Activated naive CD4-positive, alpha-beta T cell treated with anti-CD3 and anti-CD28 coated beads, Interleukin-2, amount 50 U/mL, for 16 hours (primary cell): ENCODE measurements at places on chromosomes 4 and X.

GRCh38 chr4:174520660-174521059, 1.6 kb downstream of the HPGD start:
- no peak for DNase-seq

DNA sequence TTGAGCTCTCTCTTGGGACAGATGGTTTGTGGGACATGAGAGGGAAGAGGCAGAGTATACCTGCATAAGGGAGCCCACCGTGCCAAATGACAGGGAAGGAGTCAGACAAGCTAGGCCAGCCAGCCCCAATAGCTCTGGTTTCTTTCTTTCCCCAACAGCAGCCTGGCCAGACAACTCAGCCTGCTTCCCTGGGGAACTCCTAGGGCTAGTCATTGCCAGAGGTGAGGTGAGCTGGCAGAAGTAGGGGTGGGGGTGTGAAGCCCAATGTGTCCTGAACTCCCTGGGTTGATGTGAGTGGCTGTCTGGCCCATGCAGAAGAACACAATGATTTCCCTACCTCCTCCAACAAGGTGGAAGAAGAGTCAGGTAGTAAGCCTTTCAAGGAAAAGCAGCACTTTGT, 135.5 kb downstream of the AMMECR1 start:
- DNase-seq: no peak

GRCh38 chr4:19455850-19456602, 795.7 kb upstream of the SLIT2 start:
- DNase-seq: no peak

DNA sequence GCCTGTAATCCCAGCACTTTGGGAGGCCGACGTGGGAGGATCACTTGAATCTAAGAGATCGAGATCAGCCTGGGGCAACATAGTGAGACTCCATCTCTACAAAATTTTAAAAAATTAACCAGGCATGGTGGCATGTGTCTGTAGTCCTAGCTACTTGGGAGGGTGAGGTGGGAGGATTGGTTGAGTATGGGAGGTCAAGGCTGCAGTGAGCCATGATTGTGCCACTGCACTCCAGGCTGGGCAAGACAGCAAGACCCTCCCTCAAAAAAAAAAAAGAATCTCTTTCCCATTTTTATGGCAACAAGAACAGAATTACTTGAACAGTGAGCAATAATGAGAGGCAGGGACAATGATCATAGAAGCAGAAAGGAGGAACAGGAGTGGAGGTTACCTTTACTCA, 94.8 kb downstream of the RNF150 start:
- no peak for DNase-seq

DNA sequence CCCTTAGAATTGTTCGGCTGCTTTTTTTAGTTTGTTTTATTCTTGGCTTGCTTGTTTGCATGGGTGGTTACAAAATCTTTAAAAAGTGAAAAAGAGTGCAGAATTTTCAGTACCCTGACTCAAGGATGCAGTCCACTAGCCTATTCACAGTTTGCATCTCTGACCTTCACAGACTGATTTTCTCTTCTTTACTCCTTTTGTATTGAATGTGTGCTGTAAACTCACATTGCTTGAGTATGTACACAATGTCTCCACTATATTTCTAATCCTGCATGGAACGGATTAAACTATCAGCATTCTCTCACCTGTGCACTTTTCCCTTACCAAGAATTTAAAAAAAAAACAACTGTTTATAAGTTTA, 22.2 kb upstream of the GPM6A start:
- no peak for DNase-seq

GRCh38 chr4:82891707-82892466, 934 bp upstream of the SEC31A start:
- DNase-seq: no peak

DNA sequence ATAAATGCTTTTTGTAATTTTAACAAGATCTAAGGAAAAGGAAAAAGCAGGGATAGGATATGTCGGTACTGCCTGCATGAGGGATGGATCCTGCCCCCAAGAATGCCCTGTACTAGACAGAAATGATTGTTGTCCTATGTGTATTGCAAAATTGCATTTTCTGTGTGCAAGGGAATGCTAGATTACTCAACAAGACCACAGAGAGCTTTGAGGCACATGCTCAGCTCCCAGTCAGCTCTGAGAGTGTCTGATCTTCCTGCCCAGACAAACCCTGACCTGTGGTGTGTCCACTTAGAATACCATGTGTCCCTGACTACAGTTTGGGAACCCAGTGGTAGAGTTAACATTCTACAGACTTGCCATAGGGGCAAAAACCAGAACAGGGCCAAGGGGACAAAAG, 129.2 kb upstream of the PAK3 start:
- no peak for DNase-seq

DNA sequence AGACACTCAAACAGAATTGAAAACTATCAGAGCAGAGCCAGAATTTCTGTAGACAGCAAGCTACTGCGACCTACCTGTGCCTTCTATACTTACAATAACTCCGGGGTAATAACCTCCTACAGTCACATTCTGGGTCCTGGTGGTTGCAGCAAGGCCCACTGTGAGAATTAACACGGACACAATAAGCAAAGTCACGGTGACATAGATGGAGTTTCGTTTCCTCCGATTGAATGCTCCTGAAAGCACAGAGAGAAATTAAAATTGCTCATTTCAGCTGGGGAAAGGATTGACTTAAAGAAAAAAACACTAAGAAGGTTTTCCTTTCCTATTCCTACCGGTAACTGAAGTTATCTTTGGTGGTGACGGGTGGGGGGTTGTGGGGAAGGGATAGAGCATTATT, 7.0 kb downstream of the TMEM255A start:
- no peak for DNase-seq

- no peak for DNase-seq
Measured at GRCh38 chrX:43589735-43590134, 66.4 kb upstream of the MAOA start.

GRCh38 chr4:79917246-79917645, 155.8 kb downstream of the ANTXR2 start:
- peak; percentile 45 for DNase-seq

GRCh38 chr4:184252136-184253071, 34.7 kb upstream of the ENPP6 start:
- no peak for DNase-seq

DNA sequence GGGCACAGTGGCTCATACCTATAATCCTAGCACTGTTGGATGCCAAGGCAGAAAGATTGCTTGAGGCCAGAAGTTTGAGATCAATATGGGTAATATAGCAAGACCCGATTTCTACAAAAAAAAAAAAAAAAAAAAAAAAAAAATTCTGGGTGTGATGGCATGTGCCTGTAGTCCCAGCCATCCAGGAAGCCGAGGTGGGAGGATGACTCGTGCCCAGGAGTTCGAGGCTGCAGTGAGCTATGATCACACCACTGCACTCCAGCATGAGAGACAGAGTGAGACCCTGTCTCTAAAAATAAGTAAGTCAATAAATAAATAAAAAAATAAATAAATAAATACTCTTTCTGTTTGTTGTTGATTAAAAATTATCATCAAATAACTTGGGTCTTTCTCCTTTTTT, 62.4 kb upstream of the BMPR1B start:
- no peak for DNase-seq

GRCh38 chrX:22203186-22203585, 69.5 kb upstream of the CBLL2 start:
- no peak for DNase-seq

- no peak for DNase-seq
Measured at GRCh38 chr4:7798178-7798995, 141.3 kb downstream of the AFAP1 start.

GRCh38 chr4:169626331-169627282, 6.2 kb downstream of the CLCN3 start:
- DNase-seq: no peak

GRCh38 chr4:159142241-159142640, 39.4 kb downstream of the RAPGEF2 start:
- DNase-seq: no peak

- no peak for DNase-seq
Measured at GRCh38 chrX:111917591-111917990, 41.6 kb downstream of the TRPC5OS start.

GRCh38 chr4:12963912-12964311, 520.2 kb downstream of the RAB28 start:
- no peak for DNase-seq

DNA sequence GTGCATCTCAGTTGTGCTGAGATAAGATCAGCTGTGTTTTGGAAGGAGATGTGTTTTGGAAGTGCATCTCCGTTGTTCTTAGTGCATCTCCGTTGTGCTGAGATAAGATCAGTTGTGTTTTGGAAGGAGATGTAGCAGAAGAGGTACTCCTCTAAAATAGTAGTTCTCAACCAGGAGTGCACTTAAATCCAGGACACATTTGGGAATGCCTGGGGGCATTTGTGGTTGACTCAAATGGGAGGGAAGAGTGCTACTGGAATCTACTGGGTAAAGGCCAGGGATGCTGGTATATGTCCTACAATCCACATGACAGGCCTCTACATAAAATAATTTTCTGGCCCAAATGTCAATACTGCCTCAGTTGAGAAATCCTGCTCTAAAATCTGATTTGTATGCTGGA, 70.8 kb upstream of the CHRDL1 start:
- DNase-seq: no peak

GRCh38 chrX:152865232-152865920, 32.5 kb upstream of the ZNF185 start:
- no peak for DNase-seq

DNA sequence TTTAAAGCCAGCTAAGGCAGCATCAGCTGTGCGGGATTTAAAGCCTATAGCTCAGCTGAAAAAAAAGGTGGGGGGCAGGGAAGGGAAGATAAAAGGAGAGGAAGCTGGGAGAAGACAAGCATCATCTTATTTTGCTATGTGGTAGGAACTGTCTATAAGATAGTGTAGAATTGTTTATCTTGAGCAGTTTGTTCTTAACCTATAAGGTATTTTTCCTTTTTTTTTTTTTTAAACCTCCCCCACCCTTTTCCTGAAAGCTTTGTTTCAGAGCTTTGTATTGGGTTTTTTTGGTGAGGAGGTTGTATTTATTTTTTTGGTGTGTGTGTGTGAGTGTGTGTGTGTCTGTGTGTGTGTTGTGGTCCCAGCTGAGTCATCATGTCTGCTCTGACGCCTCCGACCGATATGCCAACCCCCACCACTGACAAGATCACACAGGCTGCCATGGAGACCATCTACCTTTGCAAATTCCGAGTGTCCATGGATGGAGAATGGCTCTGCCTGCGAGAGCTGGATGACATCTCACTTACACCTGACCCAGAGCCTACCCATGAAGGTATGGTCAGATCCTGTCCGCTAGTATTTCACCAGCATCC, 531 bp downstream of the RUFY3 start:
- DNase-seq: peak; percentile 35

- DNase-seq: no peak
Measured at GRCh38 chrX:115582616-115583495, 21.9 kb downstream of the PLS3 start.

GRCh38 chr4:30537456-30537855, 182.7 kb upstream of the PCDH7 start:
- no peak for DNase-seq

GRCh38 chrX:111443946-111444345, 32.0 kb upstream of the DCX start:
- DNase-seq: no peak

DNA sequence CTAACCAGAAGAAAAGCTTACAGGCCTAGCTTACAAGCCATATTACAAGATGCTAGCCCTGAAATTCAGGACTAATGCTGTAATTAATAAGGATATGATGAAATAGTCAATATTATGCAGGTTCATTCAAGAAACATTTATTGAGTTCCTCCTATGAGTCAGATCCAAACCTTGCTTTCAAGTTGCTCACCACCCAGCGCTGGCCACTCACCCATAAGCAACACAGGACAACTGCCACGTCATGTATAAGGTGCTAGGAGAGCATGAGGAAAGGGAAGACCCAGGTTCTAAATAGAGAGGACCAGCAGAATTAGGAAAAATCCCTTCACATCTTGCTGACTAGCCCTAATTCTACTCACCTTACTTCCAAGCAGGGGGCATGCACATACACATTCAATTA, 23.3 kb downstream of the MAML3 start:
- DNase-seq: no peak

DNA sequence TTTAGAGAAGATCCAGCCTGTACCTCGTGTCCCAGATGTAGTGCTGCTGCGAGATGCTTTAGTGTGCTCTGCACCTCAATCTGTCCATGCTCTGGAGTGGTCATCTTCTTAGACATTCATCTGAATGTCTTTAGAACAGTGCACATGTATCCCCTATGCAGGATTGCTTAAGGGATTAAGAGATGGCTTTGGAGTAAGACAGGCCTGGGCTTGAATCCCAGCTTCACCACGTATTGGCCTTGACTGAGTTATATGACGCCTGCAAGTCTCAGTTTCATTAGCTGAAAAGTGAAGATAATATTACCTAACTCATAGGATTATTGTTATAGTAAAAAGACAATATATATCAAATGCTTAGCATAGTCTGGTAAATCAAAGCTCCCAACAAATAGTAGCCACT, 98.3 kb downstream of the NFKB1 start:
- DNase-seq: no peak

- DNase-seq: no peak
Measured at GRCh38 chr4:4693755-4694295, 152.0 kb upstream of the STX18 start.

DNA sequence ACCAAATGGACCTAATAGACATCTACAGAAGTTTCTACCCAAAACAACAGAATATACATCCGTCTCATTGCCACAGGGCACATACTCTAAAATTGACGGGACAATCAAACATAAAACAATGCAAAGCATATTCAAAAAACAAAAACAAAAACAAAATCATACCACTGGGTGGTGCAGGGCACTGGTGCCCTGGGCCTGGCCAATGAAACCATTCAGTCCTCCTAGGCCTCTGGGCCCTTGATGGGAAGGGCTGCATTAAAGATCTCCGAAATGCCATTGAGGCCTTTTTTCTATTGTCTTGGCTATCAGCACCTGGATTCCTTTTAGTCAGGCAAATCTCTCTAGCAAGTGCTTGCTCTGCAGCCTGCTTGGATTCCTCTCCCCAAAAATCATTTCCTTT, 213.9 kb upstream of the ZCCHC13 start:
- no peak for DNase-seq

DNA sequence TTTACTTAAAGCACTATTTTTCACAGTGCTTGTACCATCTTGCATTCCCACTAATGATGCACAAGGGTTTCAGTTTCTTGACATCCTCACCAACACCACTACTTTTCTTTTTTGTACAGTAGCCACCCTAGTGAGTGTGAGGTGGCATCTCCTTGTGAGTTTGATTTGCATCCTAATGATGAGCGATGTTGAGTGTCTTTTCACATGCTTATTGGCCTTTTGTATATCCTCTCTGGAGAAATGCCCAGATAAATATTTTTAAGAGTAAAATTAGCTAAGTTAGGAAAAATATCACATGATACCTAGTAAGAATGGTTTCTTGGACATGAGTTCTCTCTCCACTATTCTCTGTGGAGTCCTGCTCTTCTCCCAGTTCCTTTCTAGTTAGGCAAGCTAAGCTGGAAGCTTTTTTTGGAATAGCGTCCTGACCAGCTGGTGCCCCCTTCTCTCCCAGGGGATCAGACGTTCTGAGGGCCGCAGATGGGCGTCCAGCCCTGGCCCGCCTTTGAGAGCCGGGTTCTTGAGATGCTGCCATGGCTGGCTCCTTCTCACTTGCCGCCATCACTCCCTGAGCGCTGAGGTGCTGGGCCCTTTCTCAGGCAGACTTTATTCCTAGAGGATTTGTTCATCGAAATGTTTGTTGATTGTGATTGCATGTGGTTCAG, 132.1 kb downstream of the ARHGAP10 start:
- DNase-seq: no peak
